Pancreas (tissue), 10 donors: ENCODE measurements at places on chromosomes 5 and 9. TPM values are rescaled to one million over a fixed set of nuclear protein-coding genes. Genes with fewer than 3 reads are reported as not detected.
A peak's percentile ranks its signal among the peaks of the same experiment; 100 is the strongest.

CER1 gene
- total RNA-seq = not detected

GKAP1 gene
- 6.6 TPM for total RNA-seq

GM2A gene
- 13.0 TPM for total RNA-seq

PDE8B gene
- 7.7 TPM for total RNA-seq

SLC6A3 gene
- total RNA-seq = not detected

NR3C1 gene
- 28.5 TPM for total RNA-seq

ANKRD18B gene
- total RNA-seq = 0.73 TPM

C9orf153 gene
- total RNA-seq = 0.13 TPM

GCNT4 gene
- total RNA-seq = 2.7 TPM

PITX1 gene
- not detected for total RNA-seq

IL3 gene
- total RNA-seq = not detected

NR2F1 gene
- 5.3 TPM for total RNA-seq

DNA sequence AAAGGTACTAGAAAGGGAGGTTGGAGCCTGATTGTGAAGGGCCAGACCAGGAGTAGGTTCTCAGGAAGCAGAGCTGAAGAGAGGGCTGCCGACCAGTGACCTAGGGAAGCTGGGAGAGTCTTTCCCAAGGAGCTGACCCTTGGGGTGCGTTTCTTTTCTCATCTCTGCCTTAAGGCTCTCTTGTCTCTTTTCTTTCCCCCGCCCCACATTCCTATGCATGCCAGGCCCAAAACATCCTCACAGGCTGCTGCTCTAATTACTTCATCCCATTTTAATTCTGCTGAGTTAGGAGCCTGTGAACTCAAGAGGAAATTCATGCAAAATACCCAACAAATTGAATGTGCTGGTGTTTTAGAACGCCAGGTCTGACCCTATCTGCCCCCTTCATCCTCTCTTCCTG, 46.9 kb upstream of the HSPA9 start:
- DNase-seq = no peak
- H3K27me3 ChIP-seq = no peaks in the 10 kb centered on the region
- no peak overlapping the region for H3K4me3 ChIP-seq

- no peaks in the 10 kb centered on the region for H3K27me3 ChIP-seq
- no peak overlapping the region for H3K27ac ChIP-seq
- no peak overlapping the region for H3K4me3 ChIP-seq
- H3K36me3 ChIP-seq = no peaks in the 10 kb centered on the region
These were observed 278.5 kb downstream of the TMEM167A start for GRCh38 chr5:82798676-82799075.

DNA sequence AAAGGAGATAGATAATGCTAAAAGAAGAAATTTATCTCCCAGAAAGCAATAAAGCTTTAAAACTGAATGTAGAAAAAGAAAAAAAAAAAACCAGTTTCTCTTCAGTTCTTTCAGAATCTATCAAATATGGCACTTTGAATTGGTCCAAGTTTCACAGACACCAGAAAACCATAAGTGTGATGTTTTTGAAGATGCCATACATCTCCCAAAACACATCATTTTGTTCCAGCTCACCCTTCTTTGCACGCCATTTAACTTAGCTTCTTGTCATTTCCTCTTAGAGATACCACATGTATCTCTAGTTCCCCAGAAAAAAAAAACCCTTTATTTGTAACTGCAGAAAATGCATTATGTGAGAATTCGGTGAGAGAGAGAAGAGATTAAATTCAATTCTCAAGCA, 46.1 kb upstream of the MAMDC2 start:
- DNase-seq = no peak
- no peak overlapping the region for H3K4me3 ChIP-seq
- H3K27me3 ChIP-seq = no peaks in the 10 kb centered on the region
- H3K27ac ChIP-seq = no peak overlapping the region
- no peaks in the 10 kb centered on the region for H3K36me3 ChIP-seq

- H3K27me3 ChIP-seq = no peaks in the 10 kb centered on the region
- H3K36me3 ChIP-seq = no peaks in the 10 kb centered on the region
- peak; percentile 78 for DNase-seq
These were observed 930 bp downstream of the PRLR start for GRCh38 chr5:35229076-35230037.

DNA sequence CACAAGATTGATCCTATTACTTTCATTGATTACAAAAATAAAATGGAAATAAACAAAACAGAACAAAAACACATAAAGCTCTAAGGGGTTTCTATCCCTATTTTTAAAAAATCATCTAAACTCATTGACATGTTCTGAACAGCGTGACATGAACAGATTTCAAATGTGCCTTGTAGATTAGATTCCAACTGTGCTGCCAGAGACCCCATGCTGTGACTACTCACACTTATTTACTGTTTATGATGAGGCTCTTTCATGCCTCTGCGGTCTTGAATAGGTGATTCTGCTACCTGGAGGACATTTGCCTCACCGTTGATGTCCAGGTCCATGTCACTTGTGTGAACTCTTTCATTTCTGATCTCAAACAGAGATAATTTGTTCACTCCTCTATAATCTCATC, 990.2 kb downstream of the CDH12 start:
- no peaks in the 10 kb centered on the region for H3K27me3 ChIP-seq
- no peak overlapping the region for H3K27ac ChIP-seq
- no peaks in the 10 kb centered on the region for H3K36me3 ChIP-seq
- no peak for DNase-seq
- no peak overlapping the region for H3K4me3 ChIP-seq
- H3K4me1 ChIP-seq = no peaks in the 10 kb centered on the region

- H3K36me3 ChIP-seq = no peaks in the 10 kb centered on the region
- H3K4me3 ChIP-seq = no peak overlapping the region
- no peaks in the 10 kb centered on the region for H3K27me3 ChIP-seq
- no peaks in the 10 kb centered on the region for H3K4me1 ChIP-seq
- H3K27ac ChIP-seq = no peak overlapping the region
- no peak for DNase-seq
These were observed 637.6 kb upstream of the SGCD start for GRCh38 chr5:155689406-155689805.

GRCh38 chr9:122857815-122858214, 29.4 kb upstream of the PDCL start:
- peaks cover 5% of the 10 kb centered on the region for H3K36me3 ChIP-seq
- no peaks in the 10 kb centered on the region for H3K27me3 ChIP-seq
- DNase-seq = no peak

GRCh38 chr9:126147186-126147935, 179.3 kb upstream of the MVB12B start:
- no peak for DNase-seq
- no peaks in the 10 kb centered on the region for H3K36me3 ChIP-seq
- H3K27ac ChIP-seq = no peak overlapping the region
- no peaks in the 10 kb centered on the region for H3K4me1 ChIP-seq

GRCh38 chr5:142945845-142946244, 175.7 kb downstream of the ARHGAP26 start:
- H3K36me3 ChIP-seq = no peaks in the 10 kb centered on the region
- no peak overlapping the region for H3K4me3 ChIP-seq
- no peaks in the 10 kb centered on the region for H3K27me3 ChIP-seq
- peaks cover 45% of the 10 kb centered on the region for H3K4me1 ChIP-seq

DNA sequence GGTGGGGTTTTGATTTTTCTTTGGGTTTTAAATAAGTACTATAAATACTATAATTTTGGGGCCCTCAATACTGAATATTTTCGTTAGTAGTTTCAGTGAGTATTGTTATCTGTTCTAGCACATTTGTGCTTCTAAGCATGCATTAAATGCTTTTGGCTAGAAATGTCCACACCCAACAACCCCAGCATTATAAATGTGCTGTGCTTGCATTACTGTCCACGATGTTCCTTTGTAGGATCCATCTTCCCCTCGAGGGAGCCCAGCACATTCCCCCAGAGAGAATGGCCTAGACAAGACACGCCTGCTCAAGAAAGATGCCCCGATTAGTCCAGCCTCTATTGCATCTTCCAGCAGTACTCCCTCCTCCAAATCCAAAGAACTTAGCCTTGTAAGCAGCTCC, 134.7 kb downstream of the TLE4 start:
- DNase-seq = no peak
- H3K27ac ChIP-seq = no peak overlapping the region
- no peaks in the 10 kb centered on the region for H3K36me3 ChIP-seq

- no peaks in the 10 kb centered on the region for H3K27me3 ChIP-seq
- no peaks in the 10 kb centered on the region for H3K4me1 ChIP-seq
- H3K36me3 ChIP-seq = no peaks in the 10 kb centered on the region
- no peak for DNase-seq
- no peak overlapping the region for H3K27ac ChIP-seq
These were observed 118.8 kb upstream of the PHYKPL start for GRCh38 chr5:178351221-178352034.

DNA sequence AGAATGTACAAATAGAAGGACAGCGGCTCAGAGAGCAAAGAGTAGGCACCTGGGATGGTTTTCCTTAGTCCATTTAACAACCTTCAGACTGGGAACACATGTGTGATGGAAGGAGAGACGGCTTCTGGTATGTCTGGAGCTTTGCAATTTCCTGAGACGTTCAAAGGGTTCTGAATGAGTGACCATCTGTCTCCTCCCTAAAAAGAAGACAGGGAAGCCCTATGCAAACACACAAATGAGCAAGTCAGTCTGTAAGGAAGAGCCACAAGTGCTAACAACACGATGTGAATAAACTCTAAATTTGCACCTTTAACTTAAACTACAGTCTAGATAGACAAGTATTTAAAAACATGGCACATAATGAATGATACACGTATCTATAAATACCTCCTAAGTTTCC, 391.0 kb downstream of the ICE1 start:
- no peak overlapping the region for H3K27ac ChIP-seq
- no peaks in the 10 kb centered on the region for H3K27me3 ChIP-seq
- no peaks in the 10 kb centered on the region for H3K4me1 ChIP-seq
- DNase-seq = no peak
- H3K4me3 ChIP-seq = no peak overlapping the region
- no peaks in the 10 kb centered on the region for H3K36me3 ChIP-seq

DNA sequence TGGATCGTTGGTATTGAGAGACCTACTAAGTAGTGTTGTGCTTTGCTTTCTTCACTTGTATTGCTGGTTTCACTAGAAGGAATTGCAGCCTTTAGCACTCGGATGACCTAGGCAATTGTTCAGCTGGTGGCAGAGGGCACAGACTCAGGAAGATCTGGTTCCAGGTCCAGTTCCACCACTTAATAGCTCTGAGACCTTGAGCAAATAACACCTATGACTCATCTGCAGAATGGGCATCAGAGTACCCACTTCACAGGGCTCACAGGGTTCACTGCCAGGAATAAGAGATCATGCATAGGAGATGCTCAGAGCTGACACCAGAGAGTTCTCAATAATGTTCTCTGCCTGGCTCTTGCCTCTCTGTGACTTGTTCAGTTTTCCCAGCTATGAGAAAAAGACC, 133.6 kb downstream of the SIL1 start:
- no peaks in the 10 kb centered on the region for H3K27me3 ChIP-seq
- no peak overlapping the region for H3K27ac ChIP-seq
- peak; percentile 15 for DNase-seq
- no peaks in the 10 kb centered on the region for H3K36me3 ChIP-seq
- no peak overlapping the region for H3K4me3 ChIP-seq
- peaks cover 5% of the 10 kb centered on the region for H3K4me1 ChIP-seq

GRCh38 chr9:137545123-137545522, 5.1 kb downstream of the PNPLA7 start:
- no peaks in the 10 kb centered on the region for H3K36me3 ChIP-seq
- H3K27ac ChIP-seq = no peak overlapping the region
- no peak overlapping the region for H3K4me3 ChIP-seq
- H3K4me1 ChIP-seq = peaks cover 6% of the 10 kb centered on the region

DNA sequence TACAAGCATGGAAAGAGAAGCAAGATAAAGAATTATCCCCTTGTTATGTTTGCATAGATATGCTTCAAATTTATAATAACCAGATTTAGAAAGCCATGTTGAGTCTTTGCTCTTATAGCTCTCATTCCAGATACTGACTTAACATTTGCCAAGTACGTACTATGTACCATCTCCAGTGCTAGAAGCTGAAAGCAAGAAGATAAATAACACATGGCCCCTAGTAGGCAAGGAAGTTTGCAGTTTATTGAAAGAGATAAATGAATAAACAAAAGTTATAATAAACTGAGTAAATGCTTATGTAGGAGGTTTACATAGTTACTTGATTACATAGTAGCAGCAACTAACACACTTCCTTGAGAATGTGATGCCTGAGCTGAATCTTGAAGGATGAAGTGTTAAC, 628.4 kb downstream of the HINT1 start:
- no peaks in the 10 kb centered on the region for H3K4me1 ChIP-seq
- no peak for DNase-seq
- no peaks in the 10 kb centered on the region for H3K27me3 ChIP-seq
- H3K27ac ChIP-seq = no peak overlapping the region
- H3K36me3 ChIP-seq = no peaks in the 10 kb centered on the region

DNA sequence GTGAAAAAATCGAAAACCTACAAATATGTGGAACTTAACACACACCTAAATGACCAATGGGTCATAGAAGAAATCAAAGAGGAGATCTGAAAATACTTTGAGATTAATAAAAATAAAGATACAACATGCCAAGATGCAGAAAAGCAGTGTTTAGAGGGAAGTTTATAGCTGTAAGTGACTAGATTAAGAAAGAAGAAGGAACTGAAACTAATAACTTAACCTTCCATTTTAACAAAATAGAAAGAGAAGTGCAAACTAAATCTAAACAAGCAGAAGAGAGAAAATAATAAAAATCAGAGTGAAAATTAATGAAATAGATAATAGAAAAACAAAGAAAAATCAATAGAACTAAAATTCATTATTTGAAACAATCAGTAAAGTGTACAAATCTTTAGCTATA, 103.0 kb upstream of the MAMDC2 start:
- DNase-seq = no peak
- no peaks in the 10 kb centered on the region for H3K27me3 ChIP-seq
- no peak overlapping the region for H3K4me3 ChIP-seq
- H3K36me3 ChIP-seq = no peaks in the 10 kb centered on the region
- H3K27ac ChIP-seq = no peak overlapping the region

GRCh38 chr9:74595286-74595685, 98.2 kb downstream of the RORB start:
- H3K27me3 ChIP-seq = no peaks in the 10 kb centered on the region
- no peaks in the 10 kb centered on the region for H3K36me3 ChIP-seq
- no peaks in the 10 kb centered on the region for H3K4me1 ChIP-seq
- H3K4me3 ChIP-seq = no peak overlapping the region

DNA sequence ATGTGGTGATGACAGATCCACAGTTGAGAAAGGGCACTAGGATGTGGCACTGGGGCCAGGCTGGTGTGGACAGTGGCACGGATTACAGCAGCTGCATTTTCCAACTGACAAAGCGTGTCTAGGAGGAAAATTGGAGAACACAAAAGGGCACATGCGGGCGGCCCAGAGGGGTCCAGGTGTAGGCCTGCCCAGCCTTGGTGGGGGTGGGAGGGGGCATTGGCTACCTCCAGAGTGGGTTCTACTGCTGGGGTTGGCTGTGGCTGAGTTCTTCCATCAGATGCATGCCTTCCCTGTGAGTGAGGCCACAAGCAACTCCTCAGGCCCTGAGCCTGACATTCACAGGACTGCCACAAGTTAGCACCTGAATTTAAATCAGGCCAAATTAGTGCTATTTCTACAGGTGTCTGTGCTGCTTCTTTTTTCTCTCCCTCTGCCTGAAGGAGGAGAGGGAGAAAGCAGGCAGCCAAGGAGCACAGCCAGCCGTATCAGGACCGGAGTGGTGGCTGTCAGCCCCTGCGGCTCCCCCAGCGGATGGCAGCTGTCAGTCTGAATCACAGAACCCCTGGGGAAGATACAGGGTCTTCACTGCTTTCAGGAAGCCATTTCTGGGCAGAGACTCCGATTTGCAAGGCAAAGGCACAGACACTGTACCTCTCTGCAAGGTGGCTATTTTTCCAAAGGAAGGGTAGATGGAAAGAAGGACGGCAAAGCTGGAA, 464.2 kb downstream of the SPOCK1 start:
- no peaks in the 10 kb centered on the region for H3K36me3 ChIP-seq
- no peak overlapping the region for H3K27ac ChIP-seq
- no peaks in the 10 kb centered on the region for H3K4me1 ChIP-seq
- no peak overlapping the region for H3K4me3 ChIP-seq
- no peak for DNase-seq
- no peaks in the 10 kb centered on the region for H3K27me3 ChIP-seq
